ENCODE measurements at places on chromosomes 4 and X. TPM values are rescaled to one million over a fixed set of nuclear protein-coding genes. Genes with fewer than 3 reads are reported as not detected.

GRCh38 chr4:40846532-40846931 lies 96.8 kb downstream of the NSUN7 start:
- H3K36me3 ChIP-seq, result no peaks in the 10 kb centered on the region
- H3K27ac ChIP-seq, result no peak overlapping the region
- no peak overlapping the region for H3K4me3 ChIP-seq
- no peaks in the 10 kb centered on the region for H3K4me1 ChIP-seq
- DNase-seq, result no peak
- H3K27me3 ChIP-seq, result no peaks in the 10 kb centered on the region

DNA sequence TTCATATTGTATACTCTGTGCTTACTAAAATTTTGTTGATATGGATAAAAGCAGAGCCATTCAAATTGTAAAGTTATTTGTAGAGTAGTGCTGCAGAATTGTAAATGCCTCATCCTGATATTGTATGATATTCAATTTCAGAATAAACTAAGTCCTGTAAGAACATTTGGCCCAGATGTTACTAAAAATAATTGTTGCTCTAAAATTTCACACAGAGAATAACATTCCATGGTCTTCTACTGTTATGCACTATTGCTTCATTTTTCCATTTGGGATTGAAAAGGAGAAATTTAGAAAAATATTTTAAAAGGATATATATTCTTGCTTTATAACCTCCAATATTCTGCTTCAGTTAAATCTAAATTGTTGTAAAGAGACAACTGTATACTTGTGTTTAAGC lies 195.6 kb downstream of the LARP7 start:
- no peaks in the 10 kb centered on the region for H3K36me3 ChIP-seq
- no peaks in the 10 kb centered on the region for H3K27me3 ChIP-seq
- no peak overlapping the region for H3K4me3 ChIP-seq
- H3K4me1 ChIP-seq, result no peaks in the 10 kb centered on the region
- no peak for DNase-seq

DNA sequence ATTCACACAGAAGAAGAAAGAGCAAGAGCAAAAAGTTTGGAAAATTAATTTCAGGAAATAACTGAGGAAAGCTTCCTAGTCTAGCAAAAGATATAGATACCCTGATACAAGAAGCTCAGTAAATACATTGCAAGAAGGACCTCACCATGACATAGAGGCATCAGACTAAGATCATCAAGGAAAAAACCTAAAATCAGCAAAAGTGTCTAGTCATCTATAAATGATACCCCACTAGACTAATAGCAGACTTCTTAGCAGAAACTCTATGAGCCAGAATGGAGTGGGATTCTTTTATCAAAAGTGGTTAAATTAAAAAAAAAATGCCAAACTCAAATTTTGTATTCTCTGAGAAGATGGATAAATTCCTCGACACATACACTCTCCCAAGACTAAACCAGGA lies 10.5 kb upstream of the APOOL start:
- H3K27ac ChIP-seq, result no peak overlapping the region
- H3K4me3 ChIP-seq, result no peak overlapping the region
- no peaks in the 10 kb centered on the region for H3K36me3 ChIP-seq
- H3K27me3 ChIP-seq, result no peaks in the 10 kb centered on the region
- no peak for DNase-seq
- H3K4me1 ChIP-seq, result no peaks in the 10 kb centered on the region

DNA sequence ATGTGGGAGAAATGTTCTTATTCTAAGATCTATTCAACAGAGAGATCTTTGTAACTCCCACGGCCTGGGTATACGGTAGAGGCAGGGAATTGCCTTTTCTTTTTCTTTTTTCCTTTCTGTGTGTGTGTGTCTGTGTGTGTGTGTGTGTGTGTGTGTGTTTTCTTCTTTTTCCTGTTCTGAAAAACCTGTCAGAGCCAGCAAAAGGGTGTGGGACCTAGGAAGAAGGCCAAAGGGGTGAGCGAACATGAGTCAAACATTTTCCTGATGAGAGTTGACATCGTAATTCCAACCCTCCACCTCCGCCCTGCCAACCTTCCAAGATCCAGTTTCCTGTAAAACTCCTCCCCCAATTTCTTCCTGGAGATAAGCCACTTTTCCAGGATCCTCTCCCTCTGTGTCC lies 2.8 kb upstream of the CHIC2 start:
- H3K36me3 ChIP-seq, result 0 out of 2 replicates have a peak, but pooled peaks cover 4% of the 10 kb centered on the region
- no peak overlapping the region for H3K4me3 ChIP-seq
- DNase-seq, result peak; percentile 71

GRCh38 chrX:68749426-68749825 lies 79.4 kb upstream of the EFNB1 start:
- no peak overlapping the region for H3K4me3 ChIP-seq
- no peaks in the 10 kb centered on the region for H3K36me3 ChIP-seq
- no peaks in the 10 kb centered on the region for H3K4me1 ChIP-seq
- H3K27me3 ChIP-seq, result 0 out of 2 replicates have a peak, but pooled peaks cover 5% of the 10 kb centered on the region
- no peak overlapping the region for H3K27ac ChIP-seq

GRCh38 chrX:133542476-133542875 lies 127.2 kb upstream of the GPC4 start:
- no peaks in the 10 kb centered on the region for H3K27me3 ChIP-seq
- peaks cover 31% of the 10 kb centered on the region for H3K4me1 ChIP-seq
- H3K36me3 ChIP-seq, result no peaks in the 10 kb centered on the region
- DNase-seq, result no peak
- H3K4me3 ChIP-seq, result no peak overlapping the region
- peak overlapping the region; percentile 98 for H3K27ac ChIP-seq

GRCh38 chr4:99991741-99992140 lies 41.7 kb upstream of the H2AZ1 start:
- no peaks in the 10 kb centered on the region for H3K36me3 ChIP-seq
- H3K4me3 ChIP-seq, result no peak overlapping the region
- H3K4me1 ChIP-seq, result no peaks in the 10 kb centered on the region
- H3K27me3 ChIP-seq, result no peaks in the 10 kb centered on the region

GRCh38 chr4:13711233-13711785 lies 83.8 kb upstream of the BOD1L1 start:
- H3K36me3 ChIP-seq, result no peaks in the 10 kb centered on the region
- no peak for DNase-seq
- H3K4me1 ChIP-seq, result 0 out of 2 replicates have a peak, but pooled peaks cover 8% of the 10 kb centered on the region
- no peak overlapping the region for H3K4me3 ChIP-seq
- H3K27ac ChIP-seq, result no peak overlapping the region
- H3K27me3 ChIP-seq, result no peaks in the 10 kb centered on the region

GRCh38 chr4:77344784-77345183 lies 187.8 kb downstream of the CCNG2 start:
- H3K4me3 ChIP-seq, result no peak overlapping the region
- no peaks in the 10 kb centered on the region for H3K4me1 ChIP-seq
- H3K27ac ChIP-seq, result no peak overlapping the region
- H3K36me3 ChIP-seq, result no peaks in the 10 kb centered on the region
- no peaks in the 10 kb centered on the region for H3K27me3 ChIP-seq

GRCh38 chrX:134622056-134622812 lies 36.0 kb downstream of the PLAC1 start:
- H3K27ac ChIP-seq, result no peak overlapping the region
- H3K4me3 ChIP-seq, result no peak overlapping the region
- peaks cover 33% of the 10 kb centered on the region for H3K4me1 ChIP-seq
- no peaks in the 10 kb centered on the region for H3K27me3 ChIP-seq

- H3K27me3 ChIP-seq, result no peaks in the 10 kb centered on the region
- H3K27ac ChIP-seq, result no peak overlapping the region
- H3K4me3 ChIP-seq, result no peak overlapping the region
- H3K36me3 ChIP-seq, result no peaks in the 10 kb centered on the region
These were observed 141.3 kb downstream of the ANXA5 start for GRCh38 chr4:121555315-121556107.

DNA sequence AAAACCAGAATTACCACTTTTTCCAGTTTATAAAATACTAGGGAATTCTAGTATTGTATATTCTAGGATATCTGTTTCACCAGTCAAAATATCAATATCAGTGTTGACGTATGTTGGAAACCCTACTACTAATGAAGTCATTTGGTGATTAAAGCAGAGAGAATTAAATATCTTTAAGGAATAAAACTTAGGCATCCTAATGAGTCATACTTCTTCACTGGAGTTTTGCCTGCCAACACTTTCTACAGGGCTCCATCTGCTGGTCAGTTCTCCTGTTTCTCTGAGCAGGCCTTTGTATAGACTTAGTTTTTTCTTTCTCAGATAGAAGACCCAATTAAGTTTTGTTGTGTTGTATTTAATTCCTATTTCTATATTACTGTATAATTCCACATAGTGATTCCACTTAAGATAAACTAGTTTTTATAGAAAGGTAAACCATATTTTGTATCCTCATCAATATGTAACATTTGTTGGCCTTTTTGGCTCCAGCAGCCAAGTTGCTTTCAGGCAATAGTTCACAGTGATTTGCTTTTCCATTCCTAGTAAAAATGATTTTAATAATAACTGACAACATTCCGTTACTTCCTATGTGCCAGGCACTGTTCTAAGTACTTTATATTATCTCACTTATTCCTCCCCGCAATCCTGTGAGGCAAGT lies 3.5 kb downstream of the AP1AR start:
- peak overlapping the region; percentile 40 for H3K27ac ChIP-seq
- H3K4me3 ChIP-seq, result peak overlapping the region; percentile 9
- H3K36me3 ChIP-seq, result no peaks in the 10 kb centered on the region

DNA sequence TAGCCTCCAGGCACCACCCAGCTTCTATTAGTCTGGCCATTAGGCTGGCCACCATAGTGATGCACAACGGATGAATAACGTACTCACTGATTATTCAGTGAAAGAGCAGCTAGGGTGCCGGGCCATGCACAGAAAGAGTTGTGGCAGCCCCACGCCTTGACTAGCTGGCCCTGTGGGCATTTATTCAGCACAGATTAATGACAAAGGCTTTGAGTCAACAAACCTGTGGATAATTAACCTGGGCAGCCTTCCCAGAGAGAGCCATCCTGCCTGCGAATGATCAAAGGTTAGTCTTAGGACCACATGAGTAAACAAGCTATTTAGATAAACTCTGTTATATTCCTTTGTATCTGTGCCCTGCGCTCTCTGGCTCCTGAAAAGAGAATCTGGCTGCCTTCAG lies 37.2 kb downstream of the MAP9 start:
- H3K4me1 ChIP-seq, result no peaks in the 10 kb centered on the region
- H3K36me3 ChIP-seq, result no peaks in the 10 kb centered on the region
- H3K27ac ChIP-seq, result no peak overlapping the region
- no peaks in the 10 kb centered on the region for H3K27me3 ChIP-seq
- no peak overlapping the region for H3K4me3 ChIP-seq

Gene GUCY1B1
- 0.39 TPM for total RNA-seq

Gene RAB39B
- total RNA-seq, result not detected

Gene ZDHHC9
- total RNA-seq, result 108 TPM

Gene CSAG3
- 41.6 TPM for total RNA-seq

Gene DMRTC1B
- total RNA-seq, result not detected

Gene C4orf50
- total RNA-seq, result not detected

Gene GAGE12J
- total RNA-seq, result not detected

Gene SPARCL1
- total RNA-seq, result not detected

Gene GAB1
- total RNA-seq, result 29.4 TPM

Measured in PC-9 (cell line).